EL (cell line): ENCODE measurements at places on chromosomes 7 and 10.
A peak's percentile ranks its signal among the peaks of the same experiment; 100 is the strongest.

DNA sequence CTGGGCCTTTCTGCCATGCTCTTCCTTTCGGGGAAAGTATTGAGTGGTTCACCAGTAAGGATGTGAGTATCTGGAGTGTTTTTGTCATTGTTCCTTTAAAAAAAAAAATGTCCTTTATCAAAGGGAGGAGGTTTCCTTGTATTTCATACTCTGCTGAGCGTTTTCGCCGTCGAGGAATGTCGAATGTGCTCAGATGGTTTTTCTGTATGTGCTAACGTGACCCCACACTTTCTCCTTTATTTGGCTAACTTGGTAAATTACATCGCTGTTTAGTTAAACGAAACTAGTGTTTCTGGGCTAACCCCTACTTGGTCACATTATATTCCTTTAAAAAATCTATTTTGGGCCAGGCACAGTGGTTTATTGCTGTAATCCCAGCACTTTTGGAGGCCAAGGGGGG lies 45.9 kb downstream of the INPP5A start:
- no peak for DNase-seq

GRCh38 chr7:51764976-51765375 lies 448.4 kb upstream of the COBL start:
- DNase-seq = no peak

DNA sequence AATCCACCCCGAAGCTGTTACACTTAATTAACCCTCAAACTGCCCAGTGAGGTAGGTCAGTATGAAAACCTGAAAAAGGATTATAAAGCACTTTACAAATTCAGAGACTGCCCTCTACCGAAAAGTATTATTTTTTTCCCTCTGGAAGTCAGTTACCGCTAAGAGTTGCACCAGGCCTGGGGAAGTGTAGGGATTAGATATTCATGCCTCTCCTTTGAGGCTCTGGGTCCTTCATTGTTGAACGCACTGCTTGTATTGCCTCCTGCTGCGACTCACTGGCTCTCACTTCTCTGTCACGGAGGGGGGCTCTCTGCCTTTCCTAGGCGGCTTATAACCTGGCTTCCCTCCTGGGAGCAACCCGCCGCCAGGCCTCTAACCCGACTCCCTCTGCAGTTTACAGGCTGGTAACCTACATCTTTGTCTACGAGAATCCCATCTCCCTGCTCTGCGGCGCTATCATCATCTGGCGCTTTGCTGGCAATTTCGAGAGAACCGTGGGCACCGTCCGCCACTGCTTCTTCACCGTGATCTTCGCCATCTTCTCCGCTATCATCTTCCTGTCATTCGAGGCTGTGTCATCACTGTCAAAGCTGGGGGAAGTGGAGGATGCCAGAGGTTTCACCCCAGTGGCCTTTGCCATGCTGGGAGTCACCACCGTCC lies 2.7 kb downstream of the RHBDD2 start:
- DNase-seq = no peak

DNA sequence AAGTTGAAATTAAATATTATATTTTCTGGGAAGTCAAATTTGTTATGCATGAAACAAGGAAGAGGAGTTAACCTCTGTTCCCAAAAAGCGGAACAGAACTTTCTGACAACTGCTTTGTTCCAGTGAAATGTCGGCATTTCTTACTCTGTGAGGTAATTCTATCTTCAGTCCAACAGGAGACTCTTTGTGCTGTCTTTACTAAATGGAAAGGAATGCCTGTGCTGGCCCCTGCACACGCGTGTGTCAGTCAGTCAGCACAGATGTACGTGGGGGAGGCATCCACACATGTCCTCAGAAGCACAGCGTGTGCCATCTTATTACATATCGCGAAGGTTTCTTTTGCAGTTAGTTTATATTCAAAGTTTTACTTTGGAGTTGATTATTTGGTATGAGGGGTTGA lies 37.5 kb downstream of the NET1 start:
- DNase-seq = peak; percentile 87

- DNase-seq = no peak
Observed at GRCh38 chr7:66050337-66050957, 25.2 kb upstream of the ASL start.

DNA sequence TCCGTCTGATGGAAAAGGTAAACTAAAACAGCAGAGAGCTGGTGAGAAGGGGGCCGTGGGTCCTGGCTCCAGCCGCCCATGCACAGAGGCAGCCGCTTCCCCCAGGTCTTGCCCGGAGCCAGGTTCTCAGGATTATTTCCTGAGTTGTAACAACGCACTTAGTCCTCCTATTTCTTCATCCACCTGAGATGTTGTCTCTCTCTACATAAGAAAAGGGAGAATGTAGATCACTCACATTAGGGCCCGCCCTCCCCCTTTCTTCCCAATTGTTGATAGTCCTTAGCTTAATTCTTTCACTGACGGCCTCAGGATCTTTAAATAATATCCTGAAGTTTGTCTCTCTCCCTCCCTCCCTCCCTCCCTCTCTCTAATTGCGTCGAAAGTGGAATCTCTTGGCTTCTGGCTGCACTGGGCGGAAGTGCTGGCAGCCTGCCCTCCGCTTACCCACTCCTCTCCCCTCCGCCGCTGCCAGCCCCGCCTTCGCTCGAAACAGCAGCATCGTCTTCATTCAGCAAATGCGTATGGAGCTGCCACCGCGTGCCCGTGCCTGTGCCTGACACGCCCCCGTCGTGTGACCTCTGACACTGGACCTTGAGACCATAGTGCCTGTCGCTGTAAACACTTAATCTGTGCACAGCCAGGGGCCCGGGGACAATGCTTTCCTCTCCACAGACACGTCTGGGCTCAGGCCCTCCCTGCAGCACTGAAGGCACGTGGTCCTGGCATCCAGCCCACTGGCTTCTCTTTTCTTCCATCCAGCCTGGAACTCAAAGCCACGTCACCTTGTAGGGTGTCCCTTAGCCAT lies 174.5 kb upstream of the PPP2R2D start:
- no peak for DNase-seq

GRCh38 chr10:5873515-5873995 lies 16.1 kb downstream of the ANKRD16 start:
- DNase-seq = peak; percentile 75

GRCh38 chr10:7258948-7259523 lies 151.8 kb downstream of the SFMBT2 start:
- DNase-seq = no peak

GRCh38 chr7:73828107-73828803 lies 2.5 kb upstream of the CLDN4 start:
- peak; percentile 79 for DNase-seq

DNA sequence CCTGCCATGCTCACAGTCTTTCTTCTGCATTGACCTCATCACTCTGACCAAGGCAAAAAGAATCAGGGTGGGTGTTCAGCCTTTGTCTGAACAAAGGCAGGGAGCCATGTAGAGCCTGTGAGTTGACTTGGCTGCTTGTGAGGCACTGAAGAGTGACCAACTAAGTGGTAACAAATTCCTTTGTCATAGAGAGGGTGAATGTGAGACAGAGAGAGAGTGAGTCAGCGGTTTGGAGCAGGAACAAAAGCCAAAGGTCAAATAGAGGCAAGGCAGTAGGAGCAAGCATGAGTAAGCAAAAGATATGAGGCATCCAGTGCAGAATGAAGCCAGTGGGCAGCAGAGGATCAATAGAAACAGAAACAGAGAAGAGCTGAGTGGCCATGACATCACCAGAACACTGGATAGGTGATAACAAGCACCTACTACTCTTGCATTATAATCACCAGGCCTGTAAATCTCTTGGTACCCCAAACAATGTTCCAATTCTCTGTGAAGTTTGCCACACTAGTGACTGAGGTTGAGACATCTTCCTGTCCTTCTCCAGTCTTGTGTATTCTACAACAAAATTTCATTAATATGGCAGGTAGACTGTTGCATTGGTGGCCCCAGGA lies 116.2 kb upstream of the LAMB4 start:
- DNase-seq = peak; percentile 96

GRCh38 chr10:113544392-113544791 lies 8.5 kb upstream of the HABP2 start:
- no peak for DNase-seq

- peak; percentile 83 for DNase-seq
Observed at GRCh38 chr10:6136215-6137201, 47.7 kb downstream of the RBM17 start.

DNA sequence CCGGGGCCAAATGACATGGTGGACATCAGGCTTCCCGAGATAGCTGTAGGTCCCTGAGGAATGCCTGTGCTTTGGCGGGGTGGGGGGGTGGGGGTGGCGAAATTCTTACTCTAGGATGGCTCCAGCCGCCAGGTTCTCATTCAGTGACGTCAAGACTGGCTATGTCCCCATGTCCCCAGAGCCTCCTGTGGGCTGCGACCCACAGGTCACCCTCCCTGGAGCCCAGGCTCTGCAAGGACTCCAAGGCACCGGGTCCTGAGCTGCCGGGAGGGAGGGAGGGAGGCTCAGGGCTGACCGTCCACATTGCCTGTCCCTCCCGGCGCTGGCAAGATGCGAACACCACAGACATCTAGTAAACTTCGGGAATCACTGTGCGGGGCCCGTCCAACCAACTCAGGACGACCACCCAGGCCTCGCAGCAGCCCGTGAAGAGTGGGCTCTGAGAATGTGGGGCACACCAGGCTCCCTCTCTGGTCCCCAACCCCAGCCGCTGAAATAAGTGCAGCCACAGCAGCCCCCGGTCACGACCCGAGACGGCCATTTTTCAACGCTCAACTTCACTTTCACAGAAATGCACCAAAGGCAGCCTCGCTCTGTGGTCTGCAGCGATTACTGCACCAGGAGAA lies 12.6 kb downstream of the GPR146 start:
- no peak for DNase-seq

GRCh38 chr10:126686719-126687118 lies 16.2 kb upstream of the C10orf90 start:
- no peak for DNase-seq
